ENCODE measurements at places on chromosomes 2 and 18. TPM values are rescaled to one million over a fixed set of nuclear protein-coding genes. Genes with fewer than 3 reads are reported as not detected.
A peak's percentile ranks its signal among the peaks of the same experiment; 100 is the strongest.

GALR1 gene
- total RNA-seq: not detected

TMEM17 gene
- total RNA-seq: 4.0 TPM

SERPINB13 gene
- total RNA-seq: not detected

IL36RN gene
- 0.14 TPM for total RNA-seq

SLC5A7 gene
- total RNA-seq: 0.05 TPM

LIMS4 gene
- 1.3 TPM for total RNA-seq

DNA sequence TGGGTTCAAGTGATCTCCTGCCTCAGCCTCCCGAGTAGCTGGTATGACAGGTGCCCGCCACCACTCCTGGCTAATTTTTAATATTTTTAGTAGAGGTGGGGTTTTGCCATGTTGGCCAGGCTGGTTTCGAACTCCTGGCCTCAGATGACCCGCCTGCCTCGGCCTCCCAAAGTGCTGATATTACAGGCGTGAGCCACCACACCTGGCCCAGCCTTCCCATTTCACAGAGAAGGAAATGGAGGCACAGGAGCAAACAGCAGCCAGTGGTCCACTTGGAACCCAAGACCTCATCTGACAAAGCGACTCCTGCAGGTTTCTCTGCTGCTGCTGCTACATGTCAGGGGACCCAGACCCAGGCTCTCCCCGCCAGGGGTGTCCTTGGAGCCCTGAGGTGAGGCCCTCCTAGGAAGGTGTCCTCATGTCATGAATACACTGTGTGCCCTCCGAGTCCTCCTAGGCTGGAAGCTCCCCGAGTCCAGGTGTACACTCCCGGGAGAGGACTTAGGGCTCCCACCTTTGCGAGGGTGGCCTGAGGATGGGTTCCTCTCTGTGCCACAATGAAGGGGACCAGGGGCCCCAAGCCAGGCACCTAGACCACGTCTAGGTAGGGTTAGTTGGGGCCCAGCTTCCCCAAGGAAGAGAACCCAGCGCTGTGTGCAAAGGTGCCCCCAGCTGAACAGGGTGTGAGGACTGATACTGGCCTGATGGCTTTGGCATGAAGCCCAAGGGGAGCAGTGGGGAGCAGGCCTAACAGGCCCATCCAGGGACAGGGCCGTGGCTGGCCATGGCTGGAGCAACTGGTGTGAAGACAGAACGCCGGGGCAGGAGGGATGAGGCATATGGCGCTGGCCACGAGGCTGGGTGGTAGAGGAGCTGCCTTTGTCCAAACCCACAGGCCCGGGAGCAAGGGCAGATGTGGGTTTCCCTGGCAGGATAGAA is 56.1 kb downstream of the HS6ST1 start:
- no peak for DNase-seq

GRCh38 chr2:47218066-47218581 is 63.0 kb upstream of the STPG4 start:
- no peak for DNase-seq

DNA sequence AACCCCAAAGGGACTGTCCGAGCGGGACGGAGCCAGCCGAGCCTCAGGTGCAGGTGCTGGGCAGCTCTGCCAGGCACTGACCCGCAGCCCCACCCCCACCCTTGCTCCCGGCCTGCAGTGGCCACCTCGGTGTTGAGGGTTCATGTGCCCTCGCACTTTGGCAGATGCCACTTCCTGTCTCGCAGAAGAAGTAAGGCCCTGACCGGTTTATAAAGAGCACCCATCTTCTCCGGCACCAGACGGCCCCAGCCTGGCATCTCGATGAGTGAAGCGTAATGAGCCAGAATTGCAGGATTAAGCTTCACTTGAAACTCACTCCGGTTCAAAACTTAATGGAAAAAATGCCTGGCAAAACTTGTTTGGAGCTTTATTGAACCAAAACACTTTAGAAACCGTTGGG is 10.9 kb upstream of the NFATC1 start:
- no peak for DNase-seq

GRCh38 chr2:204023088-204023487 is 86.5 kb downstream of the ICOS start:
- DNase-seq: no peak

- DNase-seq: no peak
Observed at GRCh38 chr2:237205561-237205971, 119.9 kb downstream of the COPS8 start.

DNA sequence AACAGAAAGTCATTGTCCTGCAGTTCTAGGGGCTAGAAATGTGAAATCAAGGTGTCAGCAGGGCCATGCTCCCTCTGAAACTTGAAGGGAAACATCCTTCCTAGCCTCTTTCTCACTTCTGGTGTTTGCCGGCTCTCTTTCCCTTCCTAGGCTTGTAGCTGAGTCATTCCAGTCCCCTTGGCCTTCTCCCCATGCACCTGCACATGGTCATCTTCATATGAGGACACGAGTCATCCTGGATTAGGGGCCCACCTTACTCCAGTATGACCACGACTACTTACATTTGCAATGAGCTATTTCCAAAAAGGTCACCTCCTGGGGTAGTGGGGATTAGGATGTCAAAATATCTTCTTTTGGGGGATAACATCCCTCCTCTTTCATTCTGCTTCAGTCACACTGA is 168.5 kb upstream of the CXCR4 start:
- no peak for DNase-seq

- no peak for DNase-seq
Observed at GRCh38 chr2:232973011-232973735, 39.9 kb downstream of the NGEF start.

DNA sequence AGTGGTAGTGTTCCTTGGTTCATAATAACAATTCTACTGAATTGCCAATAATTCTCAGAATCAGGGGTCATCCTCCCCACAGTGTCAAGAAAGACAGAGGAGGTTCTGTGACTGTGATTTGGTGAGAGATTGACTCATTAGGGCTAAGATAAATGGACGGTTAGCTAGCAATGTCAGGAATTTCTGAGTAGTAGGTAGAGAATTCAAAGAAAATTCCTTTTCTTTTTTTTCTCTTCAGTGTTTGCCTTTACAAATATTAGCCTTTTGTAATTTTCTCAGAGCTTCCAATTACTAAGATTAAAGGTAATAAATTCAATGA is 16.8 kb upstream of the CRIM1 start:
- peak; percentile 80 for DNase-seq

DNA sequence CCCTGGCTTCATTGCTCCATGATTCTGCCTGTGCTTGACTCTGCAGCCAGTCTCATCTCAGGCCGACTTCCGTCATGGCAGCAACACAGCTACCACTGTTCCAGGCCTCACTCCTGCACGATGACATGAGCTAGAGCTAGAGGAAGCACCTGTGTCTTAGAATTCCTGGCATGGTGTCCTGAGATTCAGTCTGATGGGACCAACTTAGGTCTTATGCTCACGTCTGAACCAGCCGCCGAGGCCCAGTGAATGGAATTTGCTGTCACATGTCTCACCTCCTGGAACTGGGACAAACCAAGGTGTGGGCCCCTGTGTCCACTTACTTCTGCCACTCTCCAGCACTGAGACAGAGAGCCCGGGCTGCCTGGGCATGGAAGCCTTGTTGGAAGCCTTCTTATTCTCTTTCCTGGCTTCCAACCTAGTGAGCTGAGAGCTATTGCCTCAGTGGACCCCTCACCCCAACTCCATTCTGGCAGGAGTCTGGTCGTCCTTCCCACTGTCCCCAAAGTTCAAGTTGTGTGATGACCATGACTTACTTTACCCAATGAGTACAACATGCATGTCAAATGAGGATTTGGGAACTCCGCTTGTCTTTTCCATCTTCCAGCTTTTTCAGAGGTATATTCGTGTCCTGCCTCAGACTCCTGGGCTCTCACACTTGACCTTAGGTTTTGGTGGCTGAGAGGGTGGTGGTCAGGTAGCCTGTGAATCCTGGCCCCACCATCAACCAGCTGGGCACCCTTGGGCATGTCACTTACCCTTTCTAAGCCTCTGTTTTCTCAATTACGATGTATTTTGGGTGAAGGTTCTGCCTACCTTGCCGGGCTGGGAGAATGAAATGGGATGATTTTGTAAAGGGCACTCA is 39.1 kb upstream of the HS6ST1 start:
- no peak for DNase-seq

DNA sequence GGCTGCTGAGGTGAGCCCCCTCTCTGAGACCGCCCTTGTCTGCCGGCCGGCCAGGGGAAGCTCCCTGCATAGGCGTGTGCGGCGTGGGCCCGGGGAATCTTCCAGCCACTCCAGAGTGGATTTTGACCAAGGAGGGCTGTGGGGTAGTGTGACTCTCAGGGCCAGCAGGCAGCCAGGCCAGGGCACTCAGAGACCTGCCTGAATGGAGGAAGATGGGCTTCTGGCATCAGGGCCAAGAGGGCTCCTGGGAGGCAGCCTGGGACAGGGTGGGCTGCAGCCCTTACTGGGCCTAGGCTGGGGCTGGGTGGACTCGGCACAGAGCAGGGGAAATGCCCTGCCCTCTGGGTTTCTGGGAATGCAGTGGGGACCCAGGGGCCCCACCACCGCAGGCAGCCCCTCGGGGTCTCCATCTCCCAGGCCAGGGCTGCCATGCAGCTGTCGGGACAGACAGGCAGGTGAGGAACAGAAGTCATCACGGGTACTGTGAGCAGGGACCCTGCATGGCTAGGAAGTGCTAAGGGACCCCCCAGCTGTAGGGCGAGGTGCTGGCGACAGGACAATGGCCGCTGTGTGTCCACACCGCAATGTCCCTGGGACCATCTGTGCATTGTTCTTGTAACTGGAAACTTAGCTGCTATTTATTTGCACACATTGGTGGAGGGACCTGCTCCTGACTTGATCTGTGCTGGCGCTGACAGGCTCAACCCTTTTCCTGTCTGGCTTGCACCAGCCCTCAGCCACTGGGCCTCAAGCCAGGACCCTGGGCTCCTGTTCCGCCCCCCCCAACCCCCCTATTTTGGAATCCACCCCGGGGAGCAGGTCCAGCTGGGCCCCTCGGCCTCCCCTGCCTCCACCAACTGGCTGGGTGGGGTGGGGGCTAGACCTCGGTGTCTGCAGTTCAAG is 4.1 kb downstream of the PDCD1 start:
- no peak for DNase-seq

DNA sequence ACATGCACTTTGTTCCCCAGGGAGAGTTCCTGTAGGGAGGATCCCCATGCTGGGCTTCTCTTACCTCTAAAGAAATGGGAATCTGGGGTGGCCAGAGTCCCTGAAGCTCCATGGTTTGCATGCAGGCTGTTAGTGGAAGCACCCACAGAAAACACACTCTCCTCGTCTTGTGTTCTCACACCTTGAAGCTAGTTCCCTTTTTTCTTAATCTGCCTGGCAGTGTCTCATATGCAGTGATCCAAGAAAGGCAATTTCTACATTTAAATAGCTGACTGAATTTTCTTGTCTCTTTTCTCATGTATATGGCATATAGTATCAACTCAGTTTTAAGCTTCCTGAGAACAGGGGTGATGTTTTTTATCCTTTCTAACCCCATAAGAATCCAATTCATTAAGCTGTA is 65.0 kb downstream of the LINC00305 start:
- no peak for DNase-seq

- no peak for DNase-seq
Observed at GRCh38 chr2:183214680-183215079, 90.4 kb downstream of the NUP35 start.

DNA sequence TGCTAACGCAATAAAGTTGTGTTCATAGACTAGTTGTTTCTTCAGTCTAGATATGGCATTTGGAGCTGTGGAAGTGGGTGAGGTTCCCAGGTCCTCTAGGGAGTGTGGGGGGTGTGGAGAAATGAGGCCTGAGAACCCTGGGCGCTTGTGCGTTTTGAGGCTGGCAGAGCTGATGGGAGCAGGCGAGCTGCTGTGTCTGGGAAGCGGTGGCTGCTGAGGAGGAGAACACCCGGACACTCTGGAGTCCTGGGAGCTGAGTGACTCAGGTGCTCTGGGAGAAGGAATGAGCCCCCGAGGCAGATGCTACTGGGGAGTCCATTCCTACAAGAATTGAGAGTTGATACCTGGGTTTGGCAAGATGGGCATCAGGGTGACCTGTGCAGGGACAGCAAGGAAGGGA is 67.5 kb downstream of the LPIN1 start:
- no peak for DNase-seq

GRCh38 chr18:55779691-55780585 is 191.9 kb upstream of the TCF4 start:
- no peak for DNase-seq

GRCh38 chr2:164560181-164560792 is 61.0 kb downstream of the GRB14 start:
- DNase-seq: peak; percentile 3

- DNase-seq: no peak
Observed at GRCh38 chr2:151336863-151337371, 20.5 kb upstream of the TNFAIP6 start.

All from astrocyte (in vitro differentiated cells and primary cell).